ENCODE measurements at places on chromosomes 2 and 18. TPM values are rescaled to one million over a fixed set of nuclear protein-coding genes. Genes with fewer than 3 reads are reported as not detected.

The GPR35 gene
- polyA plus RNA-seq = 0.21 TPM

The NEU2 gene
- polyA plus RNA-seq = not detected

The FAM228B gene
- polyA plus RNA-seq = 7.9 TPM

The ACTG2 gene
- 6.3 TPM for polyA plus RNA-seq

The VWC2L gene
- not detected for polyA plus RNA-seq

The CFC1B gene
- polyA plus RNA-seq = not detected

The DYNAP gene
- 0.13 TPM for polyA plus RNA-seq

The FAP gene
- not detected for polyA plus RNA-seq

The BOK gene
- 13.5 TPM for polyA plus RNA-seq

The HOXD9 gene
- polyA plus RNA-seq = not detected

The SNORC gene
- polyA plus RNA-seq = 1.9 TPM

The CD8A gene
- polyA plus RNA-seq = 0.12 TPM

Data from GM23338 (cell line).